ENCODE measurements at places on chromosomes 2 and 18. TPM values are rescaled to one million over a fixed set of nuclear protein-coding genes. Genes with fewer than 3 reads are reported as not detected.

Gene LIMS4
- 10.0 TPM for total RNA-seq

Gene EMILIN1
- total RNA-seq: 328 TPM

Gene FEV
- not detected for total RNA-seq

Gene GPC1
- total RNA-seq: 70.9 TPM

Gene COL3A1
- total RNA-seq: 1,747 TPM

Gene NXPH2
- total RNA-seq: not detected

Gene CD8B2
- not detected for total RNA-seq

Gene CRYBA2
- total RNA-seq: not detected

Gene MFSD2B
- total RNA-seq: under 0.01 TPM

Gene RHOB
- total RNA-seq: 69.7 TPM

Gene ALPG
- total RNA-seq: not detected

Gene TXNDC2
- total RNA-seq: 0.22 TPM

Gene IL1R2
- not detected for total RNA-seq

Gene DOK1
- 35.0 TPM for total RNA-seq

Gene PASK
- total RNA-seq: 5.2 TPM
